ENCODE measurements at places on chromosomes 2 and 18. TPM values are rescaled to one million over a fixed set of nuclear protein-coding genes. Genes with fewer than 3 reads are reported as not detected.

CLHC1 gene
- 1.6 TPM for total RNA-seq

- DNase-seq = peak; percentile 70
These were observed 31.1 kb downstream of the TMEM178A start for GRCh38 chr2:39696838-39697237.

DNA sequence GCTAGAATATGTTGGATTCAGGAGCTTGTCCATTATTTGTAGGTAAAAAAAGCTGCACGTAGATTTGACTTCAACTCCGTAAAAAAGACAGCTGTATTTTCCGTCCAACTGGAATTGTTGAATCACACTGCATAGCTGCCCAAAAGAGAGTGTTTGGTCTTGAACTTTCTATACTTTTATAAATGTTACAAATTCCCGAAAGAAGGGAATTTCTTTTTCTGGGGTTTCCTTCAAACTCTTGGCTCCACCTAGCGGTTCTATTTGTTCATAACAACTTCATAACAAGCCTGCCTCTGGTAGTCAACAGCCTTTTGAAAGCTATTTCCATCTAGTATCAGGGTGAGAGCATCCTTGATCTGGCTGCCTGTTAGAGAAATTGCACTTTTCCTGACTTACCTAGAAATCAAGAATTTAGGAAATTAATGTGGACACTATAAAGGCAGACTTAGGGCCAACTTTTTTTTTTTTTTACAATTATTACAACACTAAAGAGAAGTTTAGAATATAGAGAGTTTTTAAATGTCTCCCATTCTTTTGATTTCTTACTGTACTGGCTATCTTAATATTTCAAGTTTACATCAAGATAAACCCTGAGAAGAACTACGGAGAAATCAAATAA is 48.1 kb downstream of the TMEM185B start:
- DNase-seq = peak; percentile 76

LYPD1 gene
- total RNA-seq = 0.11 TPM
